OCI-M1 (cell line): ENCODE measurements at places on chromosomes 6 and 20.

- no peak for DNase-seq
Observed at GRCh38 chr6:149847939-149848267, 16.3 kb downstream of the LRP11 start.

- DNase-seq = no peak
Observed at GRCh38 chr6:16961577-16961976, 140.3 kb upstream of the STMND1 start.

DNA sequence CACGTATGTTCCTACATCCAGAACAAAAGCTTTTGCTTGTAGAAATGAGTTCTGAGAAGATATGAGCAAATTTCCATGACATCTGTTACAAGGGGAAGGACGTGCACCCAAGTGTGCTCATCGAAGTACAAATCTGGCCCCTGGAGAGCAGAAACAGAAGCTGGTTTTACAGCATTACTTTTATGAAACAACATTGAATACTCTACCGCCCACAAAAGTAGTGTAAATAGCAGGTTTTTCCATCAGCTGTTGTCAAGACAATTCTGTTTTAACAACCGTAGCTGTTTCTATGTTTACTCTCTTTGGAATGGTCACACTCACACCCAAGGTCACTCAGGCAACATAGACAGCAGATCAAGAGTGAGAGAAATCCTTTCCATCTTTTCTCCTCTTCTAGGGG is 114.2 kb upstream of the SSTR4 start:
- DNase-seq = no peak

DNA sequence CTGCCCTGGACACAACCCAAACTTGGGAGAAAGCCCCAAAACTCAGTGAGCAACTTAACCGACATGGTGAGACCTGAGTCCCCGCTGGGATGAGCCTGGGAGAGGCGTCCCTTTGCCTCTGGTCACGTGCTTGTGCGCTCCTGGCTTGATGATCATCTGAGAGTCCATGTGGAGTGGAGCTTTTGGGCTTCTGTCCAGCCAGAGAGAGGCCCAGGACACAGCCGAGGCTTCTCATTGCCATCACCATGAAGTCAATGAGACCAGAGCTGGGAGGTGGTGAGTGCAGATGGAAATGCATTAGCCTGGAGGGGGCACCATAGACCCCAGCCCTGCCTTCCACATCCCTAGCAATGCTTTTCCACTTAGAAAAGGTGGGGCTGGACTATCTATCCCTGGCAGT is 250.0 kb downstream of the SLC24A3 start:
- DNase-seq = no peak

DNA sequence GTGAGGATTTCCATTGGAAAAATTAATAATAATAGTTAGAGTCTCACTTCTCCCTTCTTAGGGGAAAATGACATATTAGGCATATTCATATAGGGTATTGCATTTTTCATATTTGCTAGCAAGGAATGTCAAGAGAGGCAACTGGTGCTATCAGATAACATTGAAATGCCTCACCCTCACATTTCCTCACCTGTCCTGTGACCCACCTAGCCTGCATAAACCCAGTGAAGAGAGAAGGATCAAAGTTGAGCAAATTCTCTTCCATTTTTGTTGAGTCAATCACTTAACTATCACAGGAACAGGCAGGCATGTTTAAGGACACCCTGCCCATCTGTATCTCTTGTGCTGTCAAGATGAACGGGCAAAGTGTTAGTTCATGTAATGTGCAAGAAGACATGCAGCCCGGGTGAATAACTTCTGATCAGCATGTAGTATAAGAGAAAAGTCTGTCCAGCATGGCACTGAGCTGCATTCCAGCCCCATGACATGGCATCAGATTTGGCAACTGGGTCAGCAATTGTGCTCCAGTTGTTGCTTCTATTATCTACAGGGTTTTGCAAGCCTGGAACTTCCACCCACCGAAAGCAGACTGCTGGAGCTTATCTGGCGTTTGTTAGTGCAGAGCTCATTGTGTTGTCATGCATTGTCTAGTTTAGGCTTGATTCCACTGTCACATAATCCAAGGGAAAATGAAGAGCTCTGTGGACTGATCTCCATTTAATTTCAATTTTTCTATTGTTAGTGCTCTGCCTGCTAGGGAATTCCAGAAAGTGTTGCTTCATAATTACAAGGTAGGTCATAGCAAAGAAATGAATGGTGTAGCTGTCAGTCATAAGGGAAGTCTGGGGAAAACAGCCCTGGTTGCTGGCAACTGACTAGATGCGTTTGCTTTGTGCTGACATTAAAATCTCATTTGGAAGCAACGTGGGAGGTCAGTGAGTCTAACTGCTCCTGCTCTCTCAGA is 138.4 kb upstream of the TNFAIP3 start:
- peak; percentile 79 for DNase-seq

- DNase-seq = no peak
Observed at GRCh38 chr6:107543567-107543966, 53.6 kb downstream of the SOBP start.
